Psoas muscle (tissue), 8 donors: ENCODE measurements at places on chromosomes 5 and 9. TPM values are rescaled to one million over a fixed set of nuclear protein-coding genes. Genes with fewer than 3 reads are reported as not detected.

The BHMT gene
- not detected for total RNA-seq

The FAM169A gene
- total RNA-seq: 0.85 TPM

The CXCL14 gene
- 23.7 TPM for total RNA-seq

- H3K4me3 ChIP-seq: no peak overlapping the region
- no peaks in the 10 kb centered on the region for H3K27me3 ChIP-seq
- H3K27ac ChIP-seq: no peak overlapping the region
- DNase-seq: no peak
- H3K4me1 ChIP-seq: no peaks in the 10 kb centered on the region
Observed at GRCh38 chr9:36788534-36788933, 215.8 kb downstream of the MELK start.

DNA sequence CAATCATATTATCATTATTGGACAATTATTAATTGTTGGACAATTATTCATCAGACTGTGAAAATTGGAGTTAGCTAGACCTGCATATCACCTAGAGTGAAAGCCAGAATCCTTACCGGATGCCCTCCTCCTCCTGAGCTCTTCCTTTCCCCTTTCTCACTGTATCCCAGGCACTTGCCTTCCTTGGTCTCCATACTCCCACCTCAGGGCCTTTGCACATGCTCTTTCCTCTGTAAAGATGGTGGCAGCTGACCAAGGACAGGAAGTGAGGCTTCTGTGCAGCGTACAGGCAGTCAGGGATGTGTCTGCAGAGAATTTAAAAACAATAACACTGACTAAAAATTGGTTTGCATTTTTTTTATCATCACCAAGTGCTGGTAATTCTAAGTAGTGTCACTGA is 15.5 kb upstream of the FAM193B start:
- no peaks in the 10 kb centered on the region for H3K27me3 ChIP-seq
- no peak overlapping the region for H3K4me3 ChIP-seq
- DNase-seq: no peak
- H3K36me3 ChIP-seq: no peaks in the 10 kb centered on the region
- no peaks in the 10 kb centered on the region for H3K4me1 ChIP-seq
- no peak overlapping the region for H3K27ac ChIP-seq

- no peaks in the 10 kb centered on the region for H3K4me1 ChIP-seq
- no peaks in the 10 kb centered on the region for H3K36me3 ChIP-seq
- no peak for DNase-seq
- H3K27me3 ChIP-seq: no peaks in the 10 kb centered on the region
- H3K4me3 ChIP-seq: no peak overlapping the region
- H3K27ac ChIP-seq: no peak overlapping the region
Observed at GRCh38 chr9:27165068-27165467, 56.0 kb downstream of the TEK start.
